ENCODE measurements at places on chromosomes 13 and 19. TPM values are rescaled to one million over a fixed set of nuclear protein-coding genes. Genes with fewer than 3 reads are reported as not detected.

- DNase-seq, result no peak
These were observed 1.3 kb downstream of the KLK6 start for GRCh38 chr19:50967929-50968715.

- no peak for DNase-seq
These were observed 25.6 kb downstream of the RUBCNL start for GRCh38 chr13:46361276-46361934.

GRCh38 chr13:110444226-110444653 lies 117.3 kb downstream of the RAB20 start:
- no peak for DNase-seq

DNA sequence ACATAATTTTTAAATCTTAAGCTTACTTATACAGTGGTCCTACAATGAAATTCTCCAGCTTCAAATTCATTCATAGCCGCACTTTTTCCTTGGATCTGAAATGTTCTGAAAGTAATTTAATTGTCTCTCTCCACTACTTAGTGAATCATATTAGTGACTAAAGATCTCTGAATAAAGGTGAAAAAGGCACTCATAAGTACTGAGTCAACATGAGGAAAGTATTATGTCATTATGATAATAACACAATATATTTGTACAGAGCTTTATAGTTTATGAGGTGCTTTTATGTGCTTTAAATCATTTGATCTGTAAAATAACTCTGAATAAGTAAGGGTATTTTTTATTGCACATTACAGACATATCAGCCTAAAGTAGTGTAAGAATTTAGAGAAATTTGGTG lies 628.2 kb upstream of the SLITRK5 start:
- DNase-seq, result no peak

DNA sequence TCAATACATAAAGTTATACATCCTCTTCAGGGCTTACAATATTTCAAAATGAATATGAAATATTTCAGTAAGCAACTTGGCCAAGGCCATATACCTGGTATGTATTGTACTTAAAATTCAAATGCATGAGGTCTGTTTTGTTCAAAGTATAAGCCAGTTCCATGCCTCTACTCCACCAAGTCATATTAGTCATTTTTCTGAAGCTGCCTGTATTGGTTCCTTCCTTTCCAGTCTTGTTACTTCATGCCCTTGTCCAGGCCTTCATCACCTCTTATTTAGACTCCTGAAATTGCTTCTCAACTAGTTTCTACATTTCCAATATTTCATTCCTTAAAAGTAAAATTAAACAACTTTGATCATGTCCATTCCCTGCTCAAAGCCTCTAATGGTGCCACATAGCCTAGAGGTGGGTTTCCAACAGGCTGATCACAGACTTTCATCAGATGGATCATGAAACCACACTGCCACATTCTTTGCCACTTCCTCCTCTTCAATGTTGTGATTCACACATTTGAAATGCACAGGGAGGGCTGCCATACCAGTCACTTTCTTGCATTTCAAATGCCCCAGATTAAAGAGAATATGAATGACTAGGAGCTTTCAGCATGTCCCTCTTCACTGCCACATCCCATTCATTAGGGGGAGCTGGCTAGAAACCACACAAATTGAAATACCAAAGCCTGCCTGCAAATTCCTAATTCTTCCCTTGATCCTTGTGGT lies 424.1 kb upstream of the DACH1 start:
- no peak for DNase-seq

DNA sequence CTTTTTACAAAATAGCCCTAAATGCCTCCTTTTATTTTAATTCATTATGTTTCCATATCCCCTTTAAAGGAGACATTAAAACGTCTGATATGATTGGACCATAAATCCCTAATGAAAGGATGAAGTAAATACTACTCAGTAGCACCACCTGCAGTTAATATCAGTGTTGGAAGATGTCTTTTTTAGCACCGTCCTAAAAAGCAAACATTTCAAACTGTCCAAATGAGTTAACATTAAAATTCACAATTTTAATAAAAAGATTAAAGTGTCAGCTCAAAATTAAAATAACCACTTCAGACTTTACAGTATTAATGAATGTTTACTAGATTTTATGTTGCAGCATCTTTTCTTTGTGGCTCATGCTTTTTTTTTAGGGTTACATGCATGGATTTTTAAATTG lies 12.3 kb downstream of the ZNF507 start:
- DNase-seq, result no peak

DNA sequence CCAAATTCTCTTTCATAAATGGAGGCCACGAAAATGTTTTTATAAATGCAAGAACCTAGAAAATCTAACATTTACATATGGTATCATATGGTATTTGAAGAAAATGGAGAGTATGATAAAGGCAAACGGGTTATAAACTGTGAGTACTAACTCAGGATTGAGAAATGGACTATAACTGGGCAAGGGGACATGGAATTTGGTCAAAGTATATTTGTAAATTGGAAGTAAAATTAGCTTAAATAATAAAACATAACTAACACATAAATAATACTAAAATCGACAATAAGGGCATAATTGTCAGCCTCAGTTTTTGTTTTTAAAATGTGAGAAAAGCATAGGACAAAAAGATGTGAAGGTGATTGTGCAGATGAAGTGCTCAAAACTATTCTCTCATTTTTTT lies 1516.3 kb upstream of the MIR17HG start:
- DNase-seq, result no peak

- DNase-seq, result no peak
These were observed 61.6 kb downstream of the LRCH1 start for GRCh38 chr13:46614582-46614981.

Gene C19orf85
- total RNA-seq, result not detected

Gene SIGLEC10
- total RNA-seq, result 0.19 TPM

Gene SRRM5
- total RNA-seq, result 0.13 TPM
